Left forelimb (tissue), 1 donor: ENCODE measurements at places on chromosomes 7 and 10.

GRCh38 chr7:139675127-139676125 is 102.4 kb downstream of the HIPK2 start:
- no peak for DNase-seq

- DNase-seq, result no peak
Observed at GRCh38 chr10:121532292-121532864, 65.9 kb downstream of the FGFR2 start.

GRCh38 chr10:78695846-78696245 is 372.9 kb upstream of the ZMIZ1 start:
- no peak for DNase-seq

DNA sequence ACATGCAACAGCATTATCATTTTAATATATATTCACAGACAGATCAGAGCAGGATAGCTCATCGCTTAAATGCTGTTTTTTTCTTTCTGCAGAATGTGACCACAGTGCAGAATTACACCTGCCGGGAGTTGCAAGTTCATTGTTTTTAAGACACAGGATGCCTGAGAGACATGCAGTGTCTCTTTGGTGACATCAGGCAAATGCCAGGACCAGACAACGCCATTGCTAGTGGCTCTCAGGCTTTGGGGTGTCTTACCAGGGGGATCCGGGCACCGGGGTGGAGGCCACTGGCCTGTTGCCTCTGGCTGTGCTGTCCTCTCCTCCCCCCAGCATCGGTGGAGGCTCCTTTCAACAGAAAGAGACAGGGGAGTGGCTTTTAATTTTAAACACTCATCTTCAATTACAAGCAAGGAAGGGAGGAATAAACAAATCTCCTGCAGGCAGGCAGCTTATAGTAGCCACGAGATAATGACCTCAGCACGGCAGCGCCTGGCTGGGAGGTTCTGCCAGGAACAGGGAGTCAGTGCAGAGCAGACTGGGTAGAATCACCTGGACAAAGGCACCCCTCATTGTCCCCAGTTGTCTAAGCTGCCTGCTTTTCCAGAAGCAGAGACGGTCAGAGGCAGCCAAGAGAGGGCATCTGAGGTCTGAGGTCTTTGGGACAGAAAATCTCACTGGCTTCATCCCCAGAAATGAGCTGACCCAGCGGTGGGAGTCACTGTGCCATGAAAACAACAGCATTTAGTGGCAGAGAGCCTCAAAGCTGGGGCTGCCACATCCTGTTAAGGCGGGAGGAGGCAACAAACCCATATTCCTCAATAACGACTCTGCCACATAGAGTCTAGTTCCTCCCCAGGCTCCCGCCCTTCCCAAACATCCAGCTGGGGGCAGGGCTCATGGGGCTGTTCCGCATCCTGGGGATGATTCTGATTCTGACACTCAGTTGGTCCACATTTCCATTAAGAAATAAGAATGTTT is 148.4 kb downstream of the TCERG1L start:
- DNase-seq, result no peak

DNA sequence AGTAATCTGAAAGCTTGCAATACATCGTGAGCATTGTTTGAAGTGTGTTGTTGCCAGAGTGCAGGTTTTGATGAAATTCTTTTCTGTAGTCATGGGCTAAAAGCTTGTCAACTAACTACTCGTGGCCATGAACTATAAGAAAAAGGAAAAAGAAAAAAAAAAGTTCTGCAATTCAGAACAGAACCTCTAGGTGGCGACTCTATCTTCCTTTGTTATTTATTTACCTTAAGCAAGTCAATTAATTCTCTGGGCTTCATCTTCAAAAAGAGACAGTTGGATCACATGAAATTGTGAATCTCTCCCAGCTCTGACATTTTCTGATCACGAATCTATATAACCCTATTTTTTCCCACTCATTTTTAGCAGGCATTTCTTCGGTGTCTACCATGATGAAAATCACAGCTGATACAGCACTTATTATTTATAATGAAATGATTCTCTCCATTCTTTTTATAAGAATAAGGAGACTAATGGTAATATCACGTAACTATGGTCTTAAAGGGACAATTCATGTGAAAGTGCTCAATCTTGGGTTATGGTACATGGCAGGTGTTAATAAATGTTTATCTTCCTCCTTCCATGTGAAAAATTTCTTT is 18.8 kb downstream of the TMEM196 start:
- no peak for DNase-seq

DNA sequence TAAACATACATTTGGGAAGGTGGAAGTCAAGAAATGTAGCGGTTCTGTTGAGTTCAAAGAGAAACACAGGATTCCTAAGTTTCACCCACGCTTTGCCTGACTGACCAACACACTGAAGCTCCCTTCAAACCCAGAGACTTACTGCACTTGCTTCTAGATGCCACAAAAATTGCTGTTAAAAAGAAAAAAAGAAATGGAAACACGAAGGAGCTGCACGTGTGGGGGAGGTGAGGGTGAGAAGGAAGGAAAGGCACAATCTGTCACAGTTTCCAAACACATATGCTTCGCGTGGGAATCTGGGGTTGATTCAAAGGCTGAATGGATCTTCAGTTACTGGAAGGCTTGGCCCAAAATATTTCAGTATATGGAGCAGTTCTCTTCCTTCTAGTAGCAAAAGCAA is 495.6 kb downstream of the DNAJB6 start:
- DNase-seq, result no peak

- no peak for DNase-seq
Observed at GRCh38 chr7:92639213-92639896, 49.2 kb upstream of the FAM133B start.

DNA sequence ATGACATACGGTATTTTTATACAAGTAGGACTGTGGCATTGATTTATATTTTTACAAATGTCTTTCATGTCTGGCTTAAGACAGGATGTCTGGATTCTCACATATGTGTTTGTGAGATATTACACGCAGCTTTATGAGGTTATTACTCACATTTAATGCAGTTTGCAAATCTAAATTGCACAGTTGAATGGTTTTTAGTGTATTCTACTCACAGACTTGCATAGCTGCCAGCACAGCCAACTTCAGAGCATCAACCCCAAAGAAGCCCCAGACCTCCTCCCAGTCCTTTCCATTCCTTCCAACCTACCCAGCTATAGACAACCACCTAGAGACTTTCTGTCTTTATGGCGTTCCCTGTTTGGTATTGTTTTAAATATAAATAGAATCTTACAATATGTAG is 193.8 kb upstream of the SHH start:
- DNase-seq, result no peak

GRCh38 chr10:25768167-25768566 is 165.9 kb upstream of the MYO3A start:
- DNase-seq, result no peak

DNA sequence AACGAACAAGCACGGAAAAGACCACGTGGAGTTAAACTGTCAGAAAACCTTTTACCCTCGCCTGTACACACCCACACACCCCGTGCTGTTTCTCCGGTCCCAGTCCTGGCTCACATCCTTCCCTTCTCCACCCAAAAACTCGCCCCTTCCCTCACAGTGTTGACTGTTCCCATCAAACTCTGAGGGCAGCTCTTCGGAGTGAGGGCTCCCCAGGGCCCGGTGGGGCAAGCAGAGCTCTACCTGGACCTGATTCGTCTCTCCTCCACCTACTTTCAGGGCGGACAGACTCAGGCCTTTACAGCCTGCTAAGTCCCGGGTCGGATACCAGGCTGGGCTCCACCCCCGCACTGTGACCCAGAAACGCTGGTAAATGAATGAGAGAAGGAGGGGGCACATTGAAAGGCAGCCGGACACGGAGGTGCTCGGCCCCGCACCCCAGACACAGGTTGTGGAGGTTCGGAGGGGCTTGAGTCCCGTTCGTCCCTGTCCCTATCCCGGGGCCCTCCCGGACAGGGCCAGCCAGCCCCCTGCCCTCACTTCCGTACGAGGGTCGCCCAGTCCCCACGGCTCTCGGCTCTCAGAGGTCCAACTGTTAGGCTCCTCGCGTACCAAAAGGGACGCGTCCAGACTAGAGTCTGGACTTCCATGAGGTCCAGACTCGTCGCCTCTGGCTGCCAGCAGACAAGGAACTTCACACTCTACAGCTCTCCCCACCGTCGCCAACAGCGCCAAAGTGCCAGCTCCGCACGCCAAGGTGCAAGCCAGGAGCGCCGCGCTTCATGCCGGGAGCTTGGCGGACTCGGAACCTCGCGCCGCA is 31.7 kb upstream of the ASL start:
- peak; percentile 72 for DNase-seq

- DNase-seq, result no peak
Observed at GRCh38 chr7:79398138-79398749, 55.2 kb downstream of the MAGI2 start.

GRCh38 chr7:5657901-5658300 is 123.6 kb downstream of the RNF216 start:
- no peak for DNase-seq

GRCh38 chr7:101250324-101250723 is 5.4 kb upstream of the FIS1 start:
- no peak for DNase-seq

GRCh38 chr7:81884817-81885216 is 115.0 kb upstream of the HGF start:
- no peak for DNase-seq

DNA sequence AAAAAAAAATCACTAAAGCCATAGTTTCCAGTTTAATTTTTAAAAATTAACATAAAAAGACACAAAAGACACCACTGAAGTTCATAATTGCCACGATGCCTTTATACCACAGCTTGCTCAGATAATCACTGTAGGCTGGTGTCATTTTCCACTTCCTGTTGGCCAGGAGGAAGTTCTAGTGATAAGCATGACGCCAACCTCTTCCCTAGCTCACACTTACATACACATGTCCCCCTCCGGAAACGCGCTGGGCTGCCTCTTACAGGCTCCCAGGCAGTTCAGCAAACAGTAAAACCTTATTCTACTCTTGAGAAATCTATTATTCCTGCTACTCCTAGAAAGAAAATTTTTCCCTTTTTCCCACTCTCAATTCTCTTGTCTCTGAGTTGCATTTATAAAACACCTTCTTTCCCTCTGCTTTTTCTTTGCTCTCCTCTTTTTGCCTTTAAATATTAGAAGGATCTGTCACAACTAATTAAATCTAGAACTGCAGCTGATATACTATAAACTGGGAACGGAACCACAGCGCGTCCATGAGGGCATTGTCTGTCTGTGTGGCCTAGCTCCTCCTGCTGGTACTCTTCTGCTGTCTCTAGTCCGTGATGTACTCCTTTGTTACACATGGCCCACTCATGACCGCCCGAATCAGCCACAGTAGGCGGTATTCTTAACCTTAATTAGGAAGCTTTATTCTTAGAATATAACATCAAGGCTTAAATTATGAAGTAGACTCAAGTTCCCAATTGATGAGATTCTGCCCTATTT is 664.9 kb downstream of the CNTNAP2 start:
- no peak for DNase-seq

DNA sequence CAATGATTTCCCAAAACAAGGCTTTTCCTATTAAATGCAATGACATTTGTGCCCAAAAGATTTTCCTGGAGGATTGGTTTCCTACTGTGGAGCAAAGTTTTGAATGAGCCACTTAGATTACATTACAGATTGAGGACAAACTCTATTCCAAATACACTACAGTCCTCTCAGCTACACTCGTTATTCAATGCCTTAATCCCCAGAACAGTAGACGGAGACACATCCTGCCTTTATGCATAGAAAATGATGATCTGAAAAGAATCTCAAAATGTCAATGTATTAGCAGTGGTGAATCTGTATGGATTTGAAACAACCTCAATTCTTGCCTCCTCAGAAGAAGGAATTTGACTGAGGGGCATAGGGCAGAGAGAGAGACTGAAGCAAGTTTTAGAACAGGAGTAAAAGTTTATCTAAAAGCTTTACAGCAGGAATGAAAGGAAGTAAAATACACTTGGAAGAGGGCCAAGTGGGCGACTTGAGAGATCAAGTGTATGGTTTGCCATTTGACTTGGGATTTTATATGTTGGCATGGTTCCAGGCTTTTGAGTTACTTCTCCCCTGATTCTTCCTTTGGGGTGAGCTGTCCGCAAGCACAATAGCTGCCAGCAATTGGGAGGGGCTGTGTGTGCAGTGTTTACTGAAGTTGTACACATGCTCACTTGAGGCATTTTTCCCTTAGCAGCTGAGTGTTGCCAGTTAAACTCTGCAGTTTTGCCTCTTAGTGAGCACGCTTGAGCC is 891.9 kb upstream of the MBL2 start:
- DNase-seq, result no peak

DNA sequence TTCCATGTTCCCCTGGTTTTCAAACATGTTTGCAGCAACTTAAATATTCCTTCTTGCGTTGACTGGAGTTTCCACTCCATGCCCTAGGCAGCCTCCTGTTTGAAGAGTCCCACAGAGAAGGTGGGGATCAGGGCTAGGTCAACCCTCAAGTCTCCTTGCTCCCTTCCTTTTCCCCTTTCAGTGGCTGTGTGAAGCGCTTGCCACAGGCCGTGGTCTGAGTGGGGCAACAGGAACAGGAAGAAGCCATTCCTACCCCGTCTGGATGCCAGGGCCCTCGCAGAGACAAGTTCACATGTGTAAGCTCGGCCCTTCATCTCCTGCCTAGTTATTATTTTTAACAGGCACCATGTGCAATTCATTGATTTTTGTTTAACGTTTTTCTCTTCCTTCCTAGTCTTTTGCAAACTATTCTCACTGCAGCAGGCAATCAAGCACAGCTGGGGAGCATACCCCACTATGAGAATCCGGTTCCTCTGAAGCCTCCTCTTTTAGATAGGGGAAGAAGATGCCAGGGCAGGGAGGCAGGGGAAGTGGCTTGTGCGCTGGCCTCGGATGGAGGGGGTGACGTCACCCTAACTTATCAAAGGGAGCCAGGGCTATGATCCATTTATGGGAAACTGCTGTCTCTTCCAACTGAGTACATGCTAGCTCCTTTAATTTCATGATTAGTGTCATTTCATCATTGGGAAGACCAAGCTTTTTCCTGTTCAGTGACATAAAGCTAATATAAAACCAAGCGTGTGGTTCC is 64.2 kb downstream of the PRLHR start:
- DNase-seq, result no peak

GRCh38 chr10:71727738-71728737 is 8.5 kb upstream of the C10orf105 start:
- DNase-seq, result peak; percentile 75

- DNase-seq, result no peak
Observed at GRCh38 chr10:110618230-110618610, 25.9 kb upstream of the RBM20 start.

GRCh38 chr7:37352974-37353948 is 95.4 kb downstream of the ELMO1 start:
- no peak for DNase-seq

GRCh38 chr10:109030581-109031210 is 892.6 kb downstream of the XPNPEP1 start:
- DNase-seq, result no peak

DNA sequence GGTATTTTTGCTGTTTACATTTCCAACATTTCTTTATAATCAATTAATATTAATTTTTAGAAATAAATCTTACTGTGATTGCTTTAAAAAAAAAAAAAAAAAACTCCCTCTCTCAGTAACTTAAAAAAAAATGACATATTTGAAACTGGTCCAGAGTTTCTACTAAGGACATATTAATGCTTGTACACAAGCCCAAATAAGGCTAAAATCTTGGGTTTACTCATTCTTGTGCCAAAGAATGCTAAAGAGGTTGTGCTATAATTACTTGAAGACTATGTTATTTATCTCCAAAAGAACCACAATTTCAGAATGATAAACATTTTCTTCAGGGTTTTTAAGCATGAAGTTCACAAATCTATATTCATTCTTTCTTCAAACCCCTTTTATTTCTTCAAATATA is 39.4 kb upstream of the PHF14 start:
- no peak for DNase-seq
